ENCODE measurements at places on chromosomes 11 and 22. TPM values are rescaled to one million over a fixed set of nuclear protein-coding genes. Genes with fewer than 3 reads are reported as not detected.

OR2D2 gene
- not detected for total RNA-seq

- DNase-seq: no peak
Measured at GRCh38 chr11:126480015-126480409, 124.5 kb downstream of the ST3GAL4 start.

DNA sequence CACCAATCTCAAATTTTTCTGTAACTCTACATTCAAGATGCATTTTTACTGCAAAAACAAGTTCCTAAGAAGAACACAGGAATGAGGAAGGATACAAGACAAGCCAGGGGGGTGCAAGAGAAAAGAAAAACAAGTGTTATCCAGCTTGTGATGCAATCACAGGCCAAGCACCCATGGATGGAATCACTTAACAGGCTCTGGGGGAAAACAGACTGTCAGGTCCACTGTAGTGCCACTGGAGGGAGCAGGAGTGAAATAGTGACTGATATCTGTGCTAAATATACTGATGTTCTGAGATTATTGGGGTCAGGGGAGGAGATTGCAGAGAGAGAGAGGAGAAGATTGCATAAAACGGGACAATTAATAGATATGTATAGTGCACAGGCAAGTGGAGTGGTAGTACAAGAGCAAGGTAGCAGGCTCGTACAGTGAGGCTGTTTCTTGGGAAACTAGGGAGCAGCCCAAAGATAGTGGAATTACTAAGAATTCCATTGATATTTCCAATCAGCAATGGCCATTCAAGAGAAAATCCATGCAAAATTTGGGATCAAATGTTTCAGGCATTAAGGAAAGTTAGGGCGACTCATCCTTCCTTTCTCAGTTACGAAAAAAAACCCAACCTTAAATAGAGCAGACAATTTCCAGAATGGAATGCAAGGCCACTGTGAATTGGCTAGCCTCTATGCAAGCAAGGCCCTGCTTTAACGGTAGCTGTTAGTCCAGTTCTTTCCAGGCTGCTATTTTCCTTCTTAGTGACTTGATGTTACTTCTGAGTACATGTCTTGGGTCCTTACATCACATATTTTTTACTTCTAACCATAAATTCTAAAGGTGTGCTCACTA, 52.2 kb upstream of the CEP126 start:
- no peak for DNase-seq

BIK gene
- total RNA-seq: 9.9 TPM

PANX3 gene
- total RNA-seq: not detected
